Ecto neural progenitor cell (in vitro differentiated cells): ENCODE measurements at places on chromosomes 2 and 18.

DNA sequence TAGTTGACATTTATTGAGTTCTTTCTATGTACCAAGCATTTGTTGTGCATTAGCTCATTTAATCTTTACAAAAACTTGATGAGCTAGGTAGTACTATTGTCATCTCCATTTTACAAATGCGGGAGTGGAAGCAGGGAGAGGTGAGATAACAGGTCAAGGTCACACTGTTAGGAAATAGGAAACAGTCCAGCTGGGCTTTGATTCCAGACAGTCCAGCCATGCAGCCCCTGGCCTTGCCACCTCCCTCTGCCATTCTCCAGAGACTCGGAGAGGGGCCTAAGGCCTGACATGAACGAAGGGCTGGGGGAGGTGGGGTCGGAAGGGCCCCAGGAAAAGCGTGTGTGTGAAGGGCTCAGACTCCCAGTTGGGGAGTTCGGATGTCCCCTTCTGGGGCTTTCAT is 55.6 kb downstream of the ODC1 start:
- DNase-seq: no peak

DNA sequence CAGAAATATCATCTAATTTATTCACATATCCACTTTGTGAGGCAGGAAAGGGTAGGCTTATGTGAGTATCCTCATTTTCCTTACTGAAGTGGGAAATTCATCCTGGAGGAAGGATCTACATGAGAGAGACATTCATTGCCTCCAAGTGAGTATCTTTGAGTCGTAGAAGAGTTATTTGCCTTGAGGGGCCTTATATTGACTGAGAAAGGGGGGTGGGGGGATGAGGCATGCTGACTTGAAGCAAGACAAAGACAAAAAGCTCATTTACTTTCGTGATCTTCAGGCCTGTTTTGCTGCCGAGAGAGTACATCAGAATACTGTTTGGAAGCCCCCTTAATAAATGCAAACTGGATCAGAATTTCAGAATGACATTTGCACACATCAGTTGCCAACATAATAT is 17.6 kb upstream of the NEDD4L start:
- DNase-seq: no peak

GRCh38 chr2:49702740-49703139 is 548.4 kb upstream of the FSHR start:
- DNase-seq: no peak

- no peak for DNase-seq
Measured at GRCh38 chr18:69874058-69874457, 73.6 kb downstream of the CD226 start.

DNA sequence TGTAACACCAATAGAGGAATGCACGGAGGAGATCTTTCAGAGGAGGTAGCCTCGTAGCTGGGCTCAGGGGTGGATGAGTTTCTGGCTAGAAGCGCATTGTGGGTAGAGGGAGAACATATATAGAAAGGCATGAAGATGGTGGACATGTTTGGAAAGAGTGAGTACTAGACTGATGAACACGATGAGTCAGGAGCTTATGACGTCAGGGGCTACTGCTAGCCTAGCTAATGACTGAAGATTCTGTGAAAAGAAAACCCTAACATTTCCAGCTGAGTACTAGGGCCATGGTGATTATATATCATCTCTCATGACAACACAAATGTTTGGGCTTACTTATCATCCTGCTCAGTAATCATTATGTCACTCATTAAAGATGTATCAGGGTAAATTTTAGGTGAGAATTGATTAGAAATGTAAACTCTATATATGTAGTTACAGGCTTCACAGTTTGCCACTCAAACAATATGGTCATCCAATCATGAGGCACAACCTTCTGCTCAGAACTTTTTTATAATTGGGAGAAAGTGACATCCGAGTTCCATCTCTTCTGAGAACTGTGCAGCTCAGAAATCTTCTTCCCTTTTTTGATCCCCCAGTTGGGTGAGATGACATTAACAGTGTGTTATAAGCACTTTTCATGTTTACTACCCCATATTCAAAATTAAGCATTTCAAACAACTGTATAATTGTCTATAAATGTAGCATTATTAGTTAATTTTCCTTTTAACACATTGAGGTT is 22.2 kb upstream of the IL1RN start:
- no peak for DNase-seq

GRCh38 chr2:54261537-54261936 is 5.5 kb upstream of the TSPYL6 start:
- no peak for DNase-seq

GRCh38 chr2:162573288-162573687 is 229.4 kb downstream of the GCA start:
- no peak for DNase-seq

GRCh38 chr2:204984518-204984917 is 439.2 kb downstream of the PARD3B start:
- DNase-seq: no peak

- DNase-seq: no peak
Measured at GRCh38 chr2:1605102-1606045, 138.9 kb downstream of the PXDN start.

- DNase-seq: no peak
Measured at GRCh38 chr2:174967691-174968260, 37.4 kb downstream of the CHN1 start.

GRCh38 chr2:137677466-137677865 is 286.8 kb upstream of the HNMT start:
- DNase-seq: no peak

- DNase-seq: no peak
Measured at GRCh38 chr2:88885679-88886416, 194.4 kb downstream of the RPIA start.

DNA sequence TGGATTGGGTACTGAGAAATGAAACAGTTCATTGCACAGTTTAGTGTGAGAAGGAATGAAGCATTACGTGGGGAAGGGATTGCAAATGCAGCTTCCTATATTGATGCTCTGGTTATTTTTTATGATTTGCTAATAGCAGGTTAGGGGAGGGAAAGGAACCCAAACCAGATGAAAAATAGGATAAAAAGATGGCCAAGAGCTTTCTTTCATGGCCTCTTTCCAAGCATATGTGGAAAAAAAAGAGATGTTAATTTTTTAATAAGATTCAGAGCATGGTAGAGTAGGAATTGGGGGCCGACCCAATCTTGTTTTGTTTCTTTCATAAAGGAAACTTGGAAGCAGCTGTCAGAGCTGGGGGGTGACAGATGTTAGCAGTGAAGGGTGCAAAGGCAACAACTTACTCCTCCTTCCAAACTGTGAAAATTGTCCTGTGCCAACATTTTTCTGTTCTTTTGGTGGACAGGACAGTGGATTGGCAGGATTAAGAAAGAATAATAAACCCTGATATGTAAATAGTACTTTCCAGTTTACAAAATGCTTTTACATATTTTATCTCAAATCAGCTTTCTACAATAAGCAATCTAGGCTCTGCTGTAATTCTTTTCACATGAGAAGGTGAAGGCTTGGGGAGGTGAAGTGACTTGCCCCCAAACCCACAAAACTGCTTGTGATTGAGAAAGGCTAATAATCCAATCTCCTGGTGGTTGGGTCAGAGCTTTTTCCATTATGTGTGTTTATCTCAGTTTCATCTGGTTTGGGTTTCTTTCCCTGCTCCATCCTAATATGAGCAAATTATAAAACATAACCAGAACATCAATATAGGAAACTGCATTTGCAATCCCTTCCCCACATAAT is 270.1 kb downstream of the ETAA1 start:
- no peak for DNase-seq

- DNase-seq: no peak
Measured at GRCh38 chr2:28199995-28200679, 192.5 kb upstream of the FOSL2 start.

- no peak for DNase-seq
Measured at GRCh38 chr2:191864628-191865374, 17.9 kb upstream of the CAVIN2 start.

DNA sequence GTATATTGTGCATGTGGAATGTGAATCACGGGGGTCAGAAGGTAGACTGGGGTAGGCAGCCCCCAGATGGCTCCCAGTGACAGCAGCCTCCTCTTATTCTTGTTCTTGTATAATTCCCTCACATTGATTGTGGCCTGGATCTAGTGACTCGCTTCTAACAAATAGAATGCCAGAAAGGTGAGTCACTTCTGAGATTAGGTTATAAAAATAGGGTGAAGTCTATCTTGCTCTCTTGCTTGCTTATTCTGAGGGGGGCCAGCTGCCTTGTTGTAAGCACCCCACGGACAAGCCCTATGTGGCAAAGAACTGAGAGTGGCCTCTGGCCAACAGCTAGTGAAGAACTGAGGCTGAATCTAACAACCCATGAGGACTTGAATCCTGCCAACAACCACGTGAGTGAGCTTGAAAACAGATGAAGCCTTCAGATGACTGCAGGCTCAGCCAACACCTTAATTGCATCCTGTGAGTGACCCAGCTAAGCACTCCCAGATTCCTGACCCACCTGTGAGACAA is 15.6 kb upstream of the RMND5A start:
- no peak for DNase-seq

DNA sequence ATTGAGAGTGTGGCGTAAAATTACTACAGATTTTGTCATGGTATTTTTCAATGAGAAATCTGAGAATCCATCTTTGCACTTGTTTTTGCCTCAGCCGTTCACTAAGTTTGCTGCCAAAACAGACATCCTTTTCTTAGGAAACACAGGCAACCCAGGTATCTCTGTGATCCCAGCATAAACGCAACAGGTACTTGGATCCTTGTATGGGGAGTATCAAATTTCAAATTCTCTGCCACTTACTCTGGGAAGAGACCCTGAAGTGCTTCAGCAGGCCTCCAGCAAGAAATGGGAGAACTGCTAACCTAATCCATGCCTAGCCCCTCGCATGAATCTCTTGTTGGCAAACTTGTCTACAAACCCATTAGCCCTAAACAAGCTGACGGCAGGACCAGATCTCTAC is 83.1 kb downstream of the BCL11A start:
- no peak for DNase-seq

DNA sequence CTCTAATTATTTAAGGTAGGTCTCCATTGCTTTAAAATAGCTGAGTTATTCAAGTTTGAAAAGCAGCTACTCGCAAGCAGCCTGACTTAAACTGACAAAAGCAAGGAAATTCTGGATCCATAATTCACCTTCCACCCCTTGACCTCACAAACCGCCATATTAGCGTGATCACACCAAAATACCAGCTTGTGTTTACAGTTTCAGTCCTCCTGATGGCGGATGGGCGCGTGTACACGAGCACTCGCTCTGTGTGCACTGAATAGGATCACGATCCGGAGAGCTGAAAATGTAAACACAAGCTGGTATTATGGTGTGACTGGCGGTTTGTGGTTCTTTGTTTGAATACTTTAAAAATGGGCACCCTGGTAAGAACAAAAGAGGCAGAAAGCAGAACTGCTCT is 42.4 kb upstream of the PSMD14 start:
- DNase-seq: no peak

GRCh38 chr2:47870641-47871540 is 35.4 kb downstream of the FBXO11 start:
- DNase-seq: no peak

- DNase-seq: no peak
Measured at GRCh38 chr2:99031481-99031880, 95.5 kb upstream of the CRACDL start.

DNA sequence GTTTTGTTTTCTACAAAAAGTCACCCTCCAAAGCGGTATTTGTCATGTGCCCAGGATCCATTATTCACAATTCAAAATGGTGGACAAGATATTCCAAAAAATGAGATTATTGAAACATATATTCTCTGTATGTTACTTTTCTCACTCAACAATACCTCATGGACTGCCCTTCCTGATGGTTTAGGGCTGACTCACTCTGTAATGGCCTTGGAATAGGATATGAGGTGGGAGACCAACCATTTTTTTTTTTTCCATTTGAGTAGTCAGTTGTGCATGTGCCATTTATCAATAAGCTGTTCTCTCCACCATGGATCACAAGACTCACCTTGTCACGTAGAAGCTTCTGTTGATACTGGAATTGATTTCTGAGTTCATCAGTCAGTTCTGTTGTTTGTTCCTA is 64.5 kb downstream of the LYPD6 start:
- DNase-seq: no peak

GRCh38 chr18:73352546-73352945 is 484.8 kb upstream of the NETO1 start:
- no peak for DNase-seq

DNA sequence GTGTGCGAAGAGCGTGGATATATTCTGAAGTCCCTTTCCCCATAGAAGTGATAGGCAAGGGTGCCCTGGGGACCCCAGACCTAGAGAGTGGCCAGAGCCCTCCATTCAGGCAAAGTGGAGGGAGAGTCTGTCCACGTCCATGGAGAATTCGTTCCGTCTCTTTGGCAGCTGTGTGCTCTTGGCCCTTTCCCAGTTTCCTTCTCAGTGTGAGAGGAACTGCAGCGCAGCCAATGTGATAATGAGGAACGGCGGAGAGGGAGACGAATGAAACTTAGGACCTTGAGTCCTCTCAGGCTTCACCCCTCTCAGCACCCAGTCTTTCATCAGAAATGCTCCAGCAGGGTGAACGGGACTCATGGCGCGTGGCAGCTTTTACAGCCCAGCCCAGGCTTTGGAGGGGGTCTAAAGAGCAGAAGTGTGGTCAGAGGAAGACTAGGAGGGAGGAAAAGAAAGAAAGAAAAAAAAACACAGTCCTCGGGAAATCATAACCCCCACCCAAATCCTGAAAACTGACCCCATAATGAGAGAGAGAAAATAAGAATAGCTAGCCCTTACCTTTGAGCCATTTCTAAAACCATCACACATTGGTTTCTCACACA is 95.0 kb upstream of the RIOK3 start:
- DNase-seq: no peak

DNA sequence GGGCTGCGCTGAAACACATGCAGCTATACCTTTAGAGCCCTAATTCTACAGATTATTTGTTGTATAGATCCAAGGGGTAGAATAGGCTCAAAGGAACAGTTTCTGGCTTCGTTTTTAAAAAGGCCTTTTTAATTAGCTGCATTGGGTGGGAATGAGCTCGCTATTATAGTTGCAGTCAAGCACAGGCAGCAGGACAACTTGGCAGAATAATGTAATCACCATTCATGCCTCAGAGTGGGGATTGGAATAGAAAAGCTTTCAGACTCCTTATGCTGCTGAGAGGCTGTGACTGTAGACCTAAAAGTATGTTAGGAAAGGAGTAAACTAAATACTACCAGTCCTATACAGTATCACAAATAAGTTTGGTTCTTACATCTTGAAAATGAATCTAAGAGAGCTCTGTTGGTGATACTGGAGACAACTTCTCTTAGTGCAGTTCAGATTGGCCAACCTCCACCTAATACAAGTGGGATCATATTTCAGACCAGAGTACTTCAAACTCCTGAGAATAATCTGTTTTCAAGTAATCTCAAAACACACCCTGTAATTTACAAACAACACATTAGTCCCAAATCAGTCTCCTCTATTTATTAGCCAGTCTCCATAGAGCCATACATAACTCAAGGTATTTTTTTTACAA is 121.4 kb downstream of the ANTXR1 start:
- no peak for DNase-seq

- no peak for DNase-seq
Measured at GRCh38 chr18:48256848-48257247, 152.3 kb downstream of the ZBTB7C start.

- no peak for DNase-seq
Measured at GRCh38 chr2:2566396-2567323, 235.6 kb upstream of the MYT1L start.

DNA sequence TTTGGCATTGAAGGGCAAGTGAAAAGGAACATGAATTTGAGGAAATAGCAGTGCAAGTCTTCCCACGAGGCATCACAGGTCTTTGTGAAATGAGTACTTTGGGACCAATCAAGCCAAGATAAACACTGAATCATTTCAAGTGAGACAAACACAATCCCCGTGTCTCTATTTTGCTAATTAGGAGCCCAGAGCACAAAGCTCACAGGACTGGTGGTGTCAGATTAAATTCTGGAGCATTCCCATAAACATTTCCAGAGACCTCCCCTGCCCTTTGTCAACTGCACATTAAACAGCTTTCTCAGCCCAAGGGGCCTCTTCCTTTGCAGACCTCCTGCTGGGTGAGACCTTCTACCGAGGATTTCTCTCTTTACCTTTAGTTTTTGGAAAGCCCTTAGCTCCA is 50.7 kb downstream of the DAPL1 start:
- DNase-seq: no peak
